ENCODE measurements at places on chromosomes 16 and 17.

- no peak for DNase-seq
Observed at GRCh38 chr17:49578414-49578813, 2.7 kb downstream of the NXPH3 start.

GRCh38 chr17:76710863-76711611 is at the start of gene MXRA7:
MXRA7 (minus strand) TSS chr17:76710965; CDS start chr17:76710946, 19 bp downstream.
- DNase-seq = peak; percentile 74

- no peak for DNase-seq
Observed at GRCh38 chr17:49201481-49201927, 8.9 kb downstream of the GNGT2 start.

DNA sequence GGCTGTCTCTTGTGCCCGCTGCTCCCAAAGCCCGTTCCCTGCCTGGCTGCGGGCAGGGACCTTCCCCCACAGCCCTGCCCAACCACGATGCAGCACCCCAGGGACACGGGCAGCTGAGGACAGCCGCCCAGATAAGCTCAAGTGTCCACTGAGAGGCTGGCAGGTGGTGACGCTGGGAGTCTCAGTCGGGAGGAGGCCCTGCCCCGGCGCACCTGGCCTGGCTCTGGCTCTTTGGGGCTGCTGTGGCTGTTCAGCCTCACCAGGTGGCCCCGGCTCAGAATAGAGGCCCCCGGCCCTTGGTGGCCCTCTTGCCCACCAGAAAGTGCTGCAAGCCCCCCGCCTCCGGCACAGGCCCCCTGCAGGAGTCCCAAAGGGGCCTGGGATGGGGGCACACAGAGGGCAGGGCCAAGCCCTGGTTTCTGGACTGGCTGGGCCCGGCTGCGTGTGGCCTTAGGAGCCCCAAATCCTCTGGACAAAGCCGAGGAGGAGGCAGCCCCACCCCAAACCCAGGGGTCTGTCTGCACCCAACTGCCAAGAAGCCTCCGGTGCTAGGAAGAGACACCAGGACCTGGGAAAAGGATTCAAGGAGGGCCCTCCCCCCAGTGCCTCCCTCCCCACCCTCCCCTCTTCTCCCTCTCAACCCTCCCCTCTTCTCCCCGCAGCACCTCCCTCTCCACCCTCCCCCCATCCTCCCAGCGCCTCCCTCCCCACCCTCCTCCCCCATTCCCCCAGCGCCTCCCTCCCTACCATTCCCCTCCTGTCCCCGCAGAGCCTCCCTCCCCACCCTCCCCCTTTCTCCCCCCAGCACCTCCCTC is 5.3 kb downstream of the NTHL1 start:
- peak; percentile 89 for DNase-seq

- peak; percentile 41 for DNase-seq
Observed at GRCh38 chr17:73586921-73587602, 57.2 kb downstream of the SDK2 start.

DNA sequence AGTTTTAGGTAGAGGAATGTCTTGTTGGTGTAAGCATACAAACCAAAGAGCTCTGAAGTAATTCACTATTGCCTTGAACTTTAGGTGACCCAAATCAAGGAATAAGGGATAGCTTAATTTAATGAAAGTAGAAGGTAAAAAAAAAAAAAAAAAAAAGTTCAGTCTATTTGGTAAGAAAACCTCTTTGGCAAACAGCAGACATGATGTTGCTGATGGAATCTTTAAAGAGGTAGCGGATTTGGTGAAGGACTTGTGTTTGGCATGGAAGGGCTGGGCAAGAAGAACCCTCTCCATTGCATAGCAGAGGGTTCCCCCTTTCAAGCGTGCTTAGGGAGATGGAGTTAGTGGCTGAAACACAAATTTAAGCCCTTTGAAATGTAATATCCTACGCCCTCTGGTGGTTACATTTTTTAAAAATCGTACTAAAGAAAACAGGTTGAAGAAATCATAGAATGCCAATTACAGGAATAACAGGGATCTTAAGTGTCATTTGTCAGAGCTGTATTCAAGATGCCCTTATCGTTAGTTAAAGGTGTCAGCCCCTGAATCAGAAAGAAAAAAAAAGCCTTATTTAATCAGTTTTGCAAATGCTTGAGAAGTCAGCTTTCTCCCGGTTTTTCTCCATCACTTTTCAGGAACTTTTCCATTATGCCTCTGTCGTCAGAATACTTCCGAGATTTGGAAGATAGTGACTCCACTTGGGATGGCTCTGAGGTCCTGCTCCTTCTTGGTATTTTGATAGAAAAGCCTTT is 383.1 kb downstream of the KCNJ2 start:
- DNase-seq = peak; percentile 45

DNA sequence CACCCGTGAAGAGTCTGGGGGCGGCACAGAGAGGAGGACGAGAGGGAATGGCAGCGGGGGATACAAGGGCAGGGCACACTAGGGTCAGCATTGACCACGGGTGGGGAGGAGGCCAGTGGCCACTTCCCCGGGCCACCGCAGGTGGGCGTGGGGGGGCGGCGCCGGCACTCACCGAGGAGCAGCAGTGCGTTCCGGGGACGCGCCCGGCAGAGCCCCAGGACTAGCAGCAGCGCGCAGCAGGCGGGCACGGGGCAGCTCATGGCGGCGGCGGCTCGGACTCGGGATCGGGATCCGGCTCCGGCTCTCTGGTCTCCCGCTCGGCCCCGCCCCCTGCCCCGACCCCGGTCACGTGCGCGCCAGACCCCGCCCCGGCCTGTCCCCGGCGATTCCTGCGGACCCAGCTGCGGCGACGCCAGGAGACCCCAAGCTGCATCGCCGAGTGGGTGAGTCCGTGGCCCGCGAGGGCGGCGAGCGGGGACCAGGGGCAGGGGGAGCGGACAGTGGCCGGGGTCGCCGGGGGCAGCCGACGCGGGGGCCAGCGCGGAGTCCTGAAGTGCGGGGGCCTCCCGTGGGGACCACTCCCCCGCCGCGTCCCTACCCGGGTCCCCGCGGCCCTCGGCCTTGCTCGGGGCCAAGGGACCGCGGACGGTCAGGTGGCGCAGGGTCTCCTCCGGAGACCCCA is at the start of the genes SGSH and SLC26A11:
Gene SGSH (minus strand): TSS at position 280 of the 682 bp plus-strand sequence. CDS start 20 bp downstream, at position 260.
Gene SLC26A11 (plus strand): TSS at position 374 of the 682 bp plus-strand sequence. CDS start 1,134 bp downstream, outside the sequence.
- DNase-seq = peak; percentile 84

DNA sequence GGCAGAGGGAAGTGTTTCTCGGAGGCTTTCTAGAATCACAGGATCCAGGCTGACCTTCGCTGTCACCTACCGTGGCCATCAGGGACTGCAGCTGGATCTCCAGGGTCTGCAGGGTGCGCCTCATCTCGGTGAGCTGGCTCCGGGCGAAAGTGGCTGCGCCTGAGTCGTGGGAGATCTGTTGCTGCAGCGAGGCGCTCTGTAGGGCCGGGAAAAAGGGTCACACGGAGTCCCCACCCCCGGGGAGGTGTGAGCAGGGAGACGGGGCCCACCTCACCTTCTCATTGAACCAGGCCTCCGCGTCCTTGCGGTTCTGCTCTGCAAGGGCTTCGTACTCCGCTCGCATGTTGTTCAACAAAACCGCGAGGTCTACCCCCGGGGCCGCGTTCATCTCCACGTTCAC is 2.9 kb downstream of the KRT28 start:
- no peak for DNase-seq

- no peak for DNase-seq
Observed at GRCh38 chr17:77343031-77343800, 202.4 kb downstream of the SEC14L1 start.

- peak; percentile 21 for DNase-seq
Observed at GRCh38 chr16:69796285-69797118, 34.4 kb downstream of the WWP2 start.

GRCh38 chr17:77741109-77741508 is 217.4 kb upstream of the TNRC6C start:
- DNase-seq = no peak

- DNase-seq = no peak
Observed at GRCh38 chr17:69088643-69089200, 28.0 kb upstream of the ABCA9 start.

DNA sequence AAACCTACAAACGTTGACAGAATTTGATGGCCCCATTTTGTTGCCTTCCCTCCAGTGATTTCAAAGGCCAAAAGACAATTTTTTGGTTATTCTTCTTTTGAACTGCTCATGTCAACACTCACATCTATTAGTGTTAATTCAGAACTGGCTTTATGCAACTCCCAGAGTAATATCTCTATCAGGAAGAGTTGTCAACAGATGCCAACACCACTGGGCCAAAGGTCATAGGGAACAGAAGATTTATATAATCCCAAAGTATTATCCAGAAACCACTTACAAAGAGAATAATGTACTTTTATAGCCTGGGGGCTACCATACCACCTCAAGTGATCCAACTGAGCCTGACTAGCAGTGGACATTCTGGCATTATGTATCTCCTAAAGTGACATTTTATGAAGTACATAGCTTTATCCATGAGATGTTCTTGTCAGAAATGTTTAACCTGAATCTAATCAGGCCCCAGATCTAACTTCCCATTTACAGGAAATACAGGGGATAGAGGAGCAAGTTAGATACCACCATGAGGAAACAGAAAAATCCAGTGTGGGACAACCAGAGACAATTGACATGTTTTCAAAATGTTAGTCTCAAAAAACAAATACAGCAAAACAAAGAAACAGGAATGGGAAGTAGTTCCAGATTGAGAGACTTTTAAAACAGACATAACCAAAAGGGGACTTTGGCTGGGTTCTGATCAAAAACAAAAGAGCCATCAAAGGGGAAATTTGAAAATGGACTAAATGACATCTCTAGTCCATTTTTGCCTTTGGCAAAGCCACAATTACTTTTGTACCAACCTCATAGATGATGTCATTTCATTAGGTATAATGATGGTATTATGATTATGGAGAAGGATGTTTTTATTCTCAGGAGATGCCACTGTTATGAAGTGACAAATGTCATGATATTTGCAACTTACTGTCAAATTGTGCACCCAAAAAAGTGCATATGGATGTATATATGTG is 18.5 kb downstream of the FAM117A start:
- DNase-seq = no peak

DNA sequence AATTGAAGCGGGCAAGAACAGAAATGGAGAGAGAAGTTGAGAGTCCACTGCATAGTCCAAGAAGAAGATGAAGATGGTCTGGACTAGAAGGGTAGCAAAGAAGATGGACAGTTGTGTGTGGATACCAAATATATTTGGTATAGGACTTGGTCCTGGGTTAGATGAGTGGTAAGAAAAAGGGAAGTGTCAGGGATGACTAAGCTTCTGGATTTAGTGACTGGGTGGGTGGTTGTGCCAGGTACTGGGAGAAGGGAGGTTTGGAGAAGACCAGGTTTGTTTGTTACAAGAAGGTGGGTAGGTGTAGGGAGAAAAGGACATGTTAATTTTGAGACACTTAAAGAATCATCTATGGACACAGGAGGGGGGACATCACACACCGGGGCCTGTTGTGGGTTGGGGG is 5.4 kb downstream of the VMP1 start:
- DNase-seq = no peak

DNA sequence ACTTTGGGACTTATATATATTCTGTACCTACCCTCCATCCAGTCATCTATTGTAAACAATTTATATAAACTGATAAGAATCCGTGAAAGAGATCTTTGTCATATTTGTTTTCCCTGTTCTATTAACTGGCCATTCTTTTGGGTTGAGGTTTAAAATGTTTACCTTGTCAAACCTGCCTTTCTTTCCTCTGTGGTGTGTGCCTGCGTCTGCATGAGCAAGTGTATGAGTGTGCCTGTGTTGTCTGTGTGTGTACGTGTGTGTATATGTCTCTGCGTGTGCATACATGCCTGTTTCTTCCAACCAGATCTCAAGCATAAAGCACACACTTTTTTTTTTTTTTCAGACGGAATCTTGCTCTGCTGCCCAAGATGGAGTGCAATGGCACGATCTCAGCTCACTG is 201.5 kb downstream of the C16orf95 start:
- DNase-seq = no peak

DNA sequence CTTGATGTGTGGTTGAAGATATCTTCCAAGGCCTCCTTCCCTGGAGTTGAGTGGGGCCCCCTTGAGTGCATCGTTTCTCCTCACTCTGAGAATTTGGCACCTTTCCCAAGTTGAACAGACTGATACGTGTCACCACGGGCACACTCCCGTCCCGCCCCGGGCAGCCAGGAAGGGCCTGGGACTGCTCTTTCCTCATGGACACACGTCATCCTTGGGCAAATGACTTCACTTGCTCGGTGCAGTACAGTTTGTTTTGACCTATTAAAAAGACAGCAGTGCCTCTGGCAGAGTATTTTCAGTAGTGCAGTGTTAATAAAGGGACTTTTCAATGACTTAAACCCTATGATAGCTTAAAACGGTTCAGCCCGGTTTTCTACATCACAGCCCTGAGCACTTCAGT is 59.9 kb downstream of the SEC14L1 start:
- DNase-seq = no peak

- DNase-seq = no peak
Observed at GRCh38 chr16:89529097-89529496, 20.9 kb downstream of the SPG7 start.

GRCh38 chr16:81846105-81846504 is 67.0 kb downstream of the PLCG2 start:
- DNase-seq = no peak

DNA sequence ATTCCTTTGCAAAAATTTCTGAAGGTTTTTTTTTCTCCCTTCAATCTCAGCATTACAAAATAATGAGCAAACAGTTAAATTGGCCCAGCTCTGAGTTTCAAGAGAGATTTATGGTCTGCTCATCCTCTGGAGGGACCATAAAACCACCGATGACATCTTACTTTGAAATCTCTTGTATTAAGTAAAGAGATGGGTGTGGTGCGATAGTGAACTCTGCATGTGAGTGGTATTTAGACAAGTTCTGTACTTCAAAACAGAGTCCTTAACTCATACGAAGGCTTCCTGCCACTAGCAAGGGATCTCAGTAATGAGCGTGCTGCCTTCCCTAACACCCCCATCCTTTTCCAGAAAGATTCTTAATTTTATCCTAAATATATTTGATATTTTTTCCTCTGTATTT is 2.1 kb downstream of the FAM20A start:
- no peak for DNase-seq

DNA sequence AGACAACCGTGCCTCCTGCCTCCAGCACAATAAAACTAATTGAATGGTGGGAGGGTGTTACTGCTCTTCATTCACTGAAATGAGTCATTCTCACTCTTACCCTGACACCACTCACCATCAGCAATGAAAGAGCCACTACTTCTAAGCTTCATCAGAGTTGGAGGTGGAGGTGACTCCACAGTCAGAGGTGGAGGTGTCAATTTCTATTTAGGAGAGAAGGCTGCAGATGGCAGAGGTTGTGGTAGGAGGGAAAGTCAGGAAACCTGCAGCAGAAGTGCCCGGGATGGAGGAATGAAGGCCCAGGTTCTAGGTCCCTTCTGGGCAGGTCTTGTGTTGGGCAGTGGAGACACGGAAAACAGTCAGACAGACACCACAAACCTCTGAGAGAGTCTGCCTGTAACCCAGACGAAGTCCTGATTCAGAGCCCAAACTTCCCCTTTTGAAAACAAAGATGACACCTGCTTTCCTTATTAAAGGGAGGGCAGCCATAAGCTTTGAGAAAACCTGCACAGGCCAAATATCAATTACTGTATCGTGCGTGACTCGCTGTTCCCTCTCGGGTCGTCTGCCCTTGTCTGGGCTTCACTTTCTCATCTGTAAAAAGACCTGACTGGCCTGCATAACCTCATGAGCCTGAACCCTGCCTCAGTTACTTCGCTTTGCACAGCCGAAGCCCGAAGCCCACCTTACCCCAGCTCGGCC is 668 bp downstream of the ATPAF2 start:
- DNase-seq = no peak

Measured in NCI-H146 (cell line).